ENCODE measurements at places on chromosomes 12 and 14.
A peak's percentile ranks its signal among the peaks of the same experiment; 100 is the strongest.

- DNase-seq: no peak
Observed at GRCh38 chr14:78153064-78153341, 17.2 kb upstream of the NRXN3 start.

- DNase-seq: no peak
Observed at GRCh38 chr14:75369506-75369905, 58.3 kb upstream of the JDP2 start.

GRCh38 chr14:55744321-55744720, 164.3 kb downstream of the KTN1 start:
- DNase-seq: no peak

DNA sequence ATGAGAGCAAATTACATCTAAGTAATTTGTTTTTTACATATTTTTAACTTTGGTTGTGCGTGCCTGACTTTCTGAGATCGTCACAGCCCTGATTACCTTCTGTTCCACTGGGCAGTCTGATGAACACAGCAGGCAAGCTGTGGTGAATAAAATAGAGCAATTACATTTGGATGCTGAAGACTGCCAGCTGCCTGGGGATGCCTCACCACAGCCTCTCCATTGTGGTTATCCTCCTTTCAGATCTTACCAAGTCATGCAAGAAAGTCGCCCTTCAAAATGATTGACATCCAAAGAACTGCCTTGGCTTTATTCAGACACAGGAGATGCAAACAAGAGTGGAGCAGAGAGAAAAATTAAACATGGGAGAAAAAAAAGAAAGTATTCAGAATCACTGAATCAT, 456.6 kb upstream of the TMPO start:
- no peak for DNase-seq

DNA sequence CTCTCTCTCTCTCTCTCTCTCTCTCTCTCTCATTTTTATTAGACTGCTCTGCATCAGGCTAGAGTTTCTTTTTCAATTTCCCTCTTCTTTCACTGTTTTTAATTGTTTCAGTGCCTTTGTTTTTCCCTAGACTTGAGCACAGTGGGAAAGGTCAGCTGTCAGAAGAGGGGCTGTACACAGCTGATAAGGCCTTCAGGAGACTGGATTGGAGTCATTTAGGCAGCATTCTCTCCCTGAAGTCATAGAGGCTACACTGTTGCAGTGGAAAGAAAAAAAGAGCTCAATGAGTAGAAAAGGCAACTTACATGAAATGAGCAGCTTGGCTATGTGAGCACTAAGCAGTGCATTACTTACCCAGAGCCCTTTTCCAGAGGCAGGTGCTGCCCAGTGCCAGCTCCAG, 456.9 kb downstream of the NRXN3 start:
- DNase-seq: no peak

DNA sequence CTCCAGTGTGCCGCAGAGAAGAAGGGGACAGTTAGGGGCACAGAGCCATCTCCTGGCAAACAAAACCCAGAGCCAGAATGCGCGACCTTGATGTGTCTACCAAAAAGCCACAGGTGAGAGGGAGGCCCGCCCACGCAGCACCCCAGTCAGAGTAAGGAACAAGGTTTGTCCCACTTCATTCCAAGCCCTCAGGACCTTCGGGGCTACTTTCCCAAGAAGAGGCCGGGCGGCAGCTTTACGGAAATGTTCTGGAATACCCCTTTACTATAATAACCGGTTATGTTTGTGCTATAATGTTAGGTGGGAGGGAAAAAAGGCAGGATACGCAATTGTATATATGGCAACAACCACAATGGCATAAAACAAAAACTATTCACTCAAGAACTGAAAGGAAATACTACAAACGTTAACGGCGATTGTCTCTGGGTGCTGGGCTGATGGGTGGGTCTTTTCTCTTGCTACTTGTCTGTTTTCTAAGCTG, 12.3 kb downstream of the CCDC88C start:
- no peak for DNase-seq

GRCh38 chr12:96769400-96769799, 137.7 kb upstream of the NEDD1 start:
- DNase-seq: no peak

- DNase-seq: no peak
Observed at GRCh38 chr12:79424109-79424721, 266.5 kb downstream of the PAWR start.

GRCh38 chr12:53963434-53964314, 9.0 kb downstream of the HOXC12 start:
- no peak for DNase-seq

- peak; percentile 84 for DNase-seq
Observed at GRCh38 chr12:55830601-55831446, 1.4 kb upstream of the DNAJC14 start.

Data from renal cortex interstitium (tissue), 15 donors.